ENCODE measurements at places on chromosomes 7 and 10.

DNA sequence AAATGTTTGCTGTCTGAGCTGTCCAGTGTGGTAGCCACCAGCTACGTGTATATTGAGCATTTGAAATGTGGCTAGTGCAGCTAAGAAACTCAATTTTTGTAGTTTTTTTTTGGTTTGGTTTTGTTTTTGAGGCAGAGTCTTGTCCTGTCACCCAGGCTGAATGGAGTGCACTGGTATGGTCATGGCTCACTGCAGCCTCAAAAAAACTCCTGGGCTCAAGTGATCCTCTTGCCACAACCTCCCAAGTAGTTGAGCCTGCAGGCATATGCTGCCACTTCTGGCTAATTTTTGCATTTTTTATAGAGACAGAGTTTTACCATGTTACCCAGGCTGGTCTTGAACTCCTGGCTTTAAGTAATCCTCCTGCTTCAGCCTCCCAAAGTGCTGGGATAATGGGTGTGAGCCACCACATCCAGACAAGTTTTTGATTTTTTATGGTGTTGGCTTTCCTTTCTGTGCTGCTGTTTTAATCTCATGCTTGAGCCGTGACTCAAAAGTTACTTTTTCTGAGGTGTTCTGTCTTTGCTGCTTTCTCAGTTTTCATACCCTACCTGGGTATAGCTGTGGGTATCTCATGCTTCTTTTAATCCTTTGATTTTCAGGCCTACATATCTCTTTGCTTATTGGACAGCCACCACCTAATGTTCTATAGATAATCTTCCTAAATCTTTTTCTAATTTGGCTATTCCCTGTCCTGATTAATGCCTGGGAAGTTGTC, 16.0 kb downstream of the WAC start:
- no peaks in the 10 kb centered on the region for H3K27me3 ChIP-seq
- H3K4me1 ChIP-seq, result no peaks in the 10 kb centered on the region
- no peak overlapping the region for H3K4me3 ChIP-seq
- no peak overlapping the region for H3K27ac ChIP-seq
- no peak for DNase-seq

GRCh38 chr7:29950480-29950879, 39.1 kb downstream of the SCRN1 start:
- H3K27me3 ChIP-seq, result no peaks in the 10 kb centered on the region
- H3K4me1 ChIP-seq, result no peaks in the 10 kb centered on the region
- no peak overlapping the region for H3K4me3 ChIP-seq
- no peak overlapping the region for H3K27ac ChIP-seq

DNA sequence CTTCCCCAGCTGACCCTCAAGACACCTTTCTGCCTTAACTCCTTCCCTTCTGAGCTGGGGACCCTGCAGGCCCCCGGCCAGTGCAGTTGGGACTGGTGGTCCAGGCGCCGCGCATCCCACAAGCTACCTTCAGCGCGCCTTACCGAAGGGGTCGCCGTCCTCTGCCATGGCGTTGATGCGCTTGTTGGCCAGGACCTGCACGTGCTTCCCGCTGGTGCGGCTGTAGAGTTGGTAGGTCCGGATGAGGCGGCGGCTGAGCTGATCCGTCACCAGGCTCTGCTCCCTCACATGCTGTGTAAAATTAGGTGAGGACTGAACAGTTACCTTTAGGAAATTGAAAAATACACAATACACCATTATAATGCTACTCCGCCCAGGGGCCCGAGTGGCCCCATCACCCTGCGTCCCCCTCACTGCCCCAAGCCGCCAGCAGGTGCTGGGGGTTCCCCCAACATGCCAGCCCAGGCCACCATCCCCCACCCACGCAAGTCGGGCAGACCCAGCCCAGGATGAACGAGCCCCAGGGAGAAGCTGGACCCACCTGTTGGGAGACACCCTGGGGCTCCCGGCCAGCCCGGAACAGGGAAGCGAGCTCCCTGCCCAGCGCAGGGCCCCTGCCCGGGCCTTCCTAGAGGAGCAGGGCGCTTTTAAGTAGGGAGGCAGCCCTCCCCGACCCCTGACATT, 1.2 kb downstream of the FGF8 start:
- peaks cover 71% of the 10 kb centered on the region for H3K27me3 ChIP-seq
- H3K4me3 ChIP-seq, result no peak overlapping the region
- H3K27ac ChIP-seq, result no peak overlapping the region
- peaks cover 11% of the 10 kb centered on the region for H3K4me1 ChIP-seq
- DNase-seq, result no peak

DNA sequence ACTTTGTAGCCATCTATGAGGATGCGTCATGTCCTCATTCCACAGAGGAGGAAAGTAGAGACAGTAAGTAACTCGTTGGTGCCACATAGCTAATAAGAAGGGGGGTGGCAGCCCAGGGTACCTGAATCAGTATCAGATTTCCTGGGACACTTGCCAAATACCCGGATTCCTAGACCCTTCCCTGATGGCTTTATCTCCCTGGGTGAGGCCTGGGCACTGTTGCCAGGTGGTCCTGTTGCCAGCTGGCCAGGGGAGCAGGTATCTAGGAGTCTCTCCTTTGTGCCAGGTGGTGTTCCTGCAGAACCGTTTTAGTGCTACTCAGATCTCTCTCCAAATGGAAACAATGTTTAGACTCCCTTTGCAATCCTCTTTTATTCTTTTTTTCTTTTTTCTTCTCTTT, 12.7 kb downstream of the SLC29A3 start:
- no peaks in the 10 kb centered on the region for H3K27me3 ChIP-seq
- H3K4me3 ChIP-seq, result no peak overlapping the region
- no peaks in the 10 kb centered on the region for H3K36me3 ChIP-seq
- no peak for DNase-seq
- no peak overlapping the region for H3K27ac ChIP-seq

DNA sequence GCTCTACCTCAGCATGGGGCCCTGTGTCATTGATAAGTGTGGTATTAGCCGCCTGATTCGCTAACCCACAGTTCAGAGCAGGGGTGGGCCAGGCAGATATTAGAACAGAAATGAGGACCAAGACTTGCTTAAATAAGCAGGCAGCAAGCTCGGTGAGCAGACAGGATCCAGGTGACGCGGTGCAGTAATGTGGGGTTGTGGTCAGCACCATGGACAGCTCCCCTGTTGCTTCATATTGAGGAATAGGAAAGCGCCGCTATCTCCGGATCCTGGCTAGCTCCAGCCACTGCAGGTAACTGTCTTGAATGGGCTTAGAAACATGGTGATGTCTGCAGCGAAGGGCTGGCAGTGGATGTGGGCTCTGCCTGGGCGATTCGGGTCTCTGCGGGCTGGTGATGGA, 51.3 kb upstream of the GPR26 start:
- no peak overlapping the region for H3K27ac ChIP-seq
- H3K4me1 ChIP-seq, result no peaks in the 10 kb centered on the region
- H3K4me3 ChIP-seq, result no peak overlapping the region

- peaks cover 67% of the 10 kb centered on the region for H3K27me3 ChIP-seq
- no peak for DNase-seq
- H3K4me1 ChIP-seq, result no peaks in the 10 kb centered on the region
- H3K4me3 ChIP-seq, result no peak overlapping the region
- H3K36me3 ChIP-seq, result no peaks in the 10 kb centered on the region
Measured at GRCh38 chr10:100817268-100817839, 72.0 kb downstream of the PAX2 start.

DNA sequence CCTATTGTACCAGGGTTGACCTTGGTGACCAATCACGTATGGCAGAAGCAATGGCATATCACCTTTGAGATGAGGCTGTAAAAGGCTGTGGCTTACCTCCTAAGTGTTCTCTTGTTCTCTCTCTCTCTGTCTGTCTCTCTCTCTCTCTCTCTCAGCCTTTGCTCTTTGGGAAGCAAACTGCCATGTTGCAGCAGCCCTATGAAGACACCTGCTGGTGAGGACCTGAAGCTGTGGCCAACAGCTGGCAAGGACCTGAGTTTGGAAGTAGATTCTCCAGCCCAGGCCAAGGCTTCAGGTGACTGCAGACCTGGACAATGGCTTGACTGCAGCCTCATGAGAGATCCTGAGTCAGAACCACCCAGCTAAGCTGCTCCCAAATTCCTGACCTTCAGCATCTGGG, 161.4 kb downstream of the GPAM start:
- no peak overlapping the region for H3K4me3 ChIP-seq
- no peaks in the 10 kb centered on the region for H3K4me1 ChIP-seq
- DNase-seq, result no peak
